ENCODE measurements at places on chromosomes 3 and 15.

- DNase-seq = no peak
Measured at GRCh38 chr3:42735019-42735418, 32.4 kb upstream of the HHATL start.

- DNase-seq = no peak
Measured at GRCh38 chr15:68304589-68305337, 27.2 kb downstream of the FEM1B start.

- DNase-seq = no peak
Measured at GRCh38 chr3:159928666-159929065, 60.0 kb upstream of the IL12A start.

DNA sequence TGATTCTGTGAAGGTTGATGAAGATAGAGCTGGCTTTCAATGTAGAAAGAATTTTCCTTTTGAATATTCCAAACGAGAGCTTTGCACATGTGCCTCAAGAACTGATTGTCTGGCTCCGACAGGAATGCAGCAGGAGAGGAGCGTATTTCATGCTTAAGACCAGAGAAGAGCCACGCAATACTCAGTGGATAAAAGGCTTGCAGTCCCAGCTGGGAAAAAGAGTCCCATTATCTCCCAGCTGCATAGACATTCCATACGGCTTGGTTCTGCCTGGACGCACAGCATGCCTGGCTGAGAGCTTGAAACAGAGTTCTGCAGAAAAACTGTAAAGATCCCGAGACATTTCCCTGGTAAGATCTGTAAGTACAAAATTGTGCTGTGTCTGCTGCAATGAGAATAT, at the start of gene CNTN6:
TSS of gene CNTN6 (plus strand) at position 254 of the 400 bp plus-strand sequence. CDS start 54,985 bp downstream, outside the sequence.
- DNase-seq = no peak

DNA sequence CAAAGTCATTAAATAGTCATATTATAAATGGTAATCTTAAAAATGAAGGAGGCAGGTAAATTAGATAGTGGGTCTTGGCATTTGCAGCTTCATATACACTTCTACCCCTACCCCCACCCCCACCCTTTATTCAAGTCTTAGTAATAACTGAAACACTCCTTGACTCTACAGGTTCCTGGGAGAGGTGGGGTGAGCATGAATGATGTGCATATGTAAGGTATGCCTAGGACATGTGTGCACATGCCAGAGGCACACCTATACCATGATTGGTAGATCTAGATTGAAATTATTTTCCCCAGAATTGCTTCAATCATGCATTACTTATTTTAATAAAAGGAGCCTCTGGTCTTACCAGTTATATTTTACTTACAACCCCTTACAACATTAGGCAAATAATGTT, 40.1 kb upstream of the PDCD6IP start:
- no peak for DNase-seq

GRCh38 chr3:141422961-141423582, 54.8 kb downstream of the ZBTB38 start:
- DNase-seq = no peak

DNA sequence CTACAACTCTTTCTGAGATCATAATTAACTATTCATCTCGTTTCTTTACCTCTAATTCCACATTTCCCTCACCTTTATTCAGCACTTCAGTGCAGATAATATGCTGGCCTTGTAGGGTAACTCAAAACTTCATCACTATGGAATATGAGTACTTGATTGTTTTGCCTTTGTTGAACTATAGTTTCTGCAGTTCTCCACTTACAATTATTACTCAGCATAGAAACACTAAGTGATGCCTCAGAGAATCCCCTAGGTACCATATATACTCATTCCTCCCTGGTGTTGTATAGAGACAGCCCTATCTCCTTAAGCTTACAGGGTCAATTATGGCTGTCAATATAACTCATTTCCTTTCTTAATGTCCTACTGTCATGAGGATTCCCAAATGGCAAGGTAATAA, 380.6 kb upstream of the RBMS3 start:
- no peak for DNase-seq

DNA sequence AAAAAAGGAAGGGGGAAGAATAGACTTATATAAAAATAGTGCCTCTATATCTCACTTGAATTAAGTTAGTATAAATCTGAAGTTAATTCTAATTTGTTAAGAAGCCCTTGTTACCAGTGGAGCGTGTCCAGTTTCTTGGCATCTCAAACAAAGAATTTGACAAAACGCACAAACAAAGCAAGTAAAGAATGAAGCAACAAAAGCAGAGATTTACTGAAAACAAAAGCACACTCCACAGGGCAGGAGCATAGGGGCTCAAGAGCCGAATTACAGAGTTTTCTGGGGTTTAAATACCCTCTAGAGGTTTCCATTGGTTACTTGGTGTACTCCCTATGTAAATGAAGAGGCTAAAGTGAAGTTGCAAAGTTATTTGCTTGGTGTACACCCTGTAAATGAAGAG, 34.0 kb upstream of the GK5 start:
- no peak for DNase-seq

DNA sequence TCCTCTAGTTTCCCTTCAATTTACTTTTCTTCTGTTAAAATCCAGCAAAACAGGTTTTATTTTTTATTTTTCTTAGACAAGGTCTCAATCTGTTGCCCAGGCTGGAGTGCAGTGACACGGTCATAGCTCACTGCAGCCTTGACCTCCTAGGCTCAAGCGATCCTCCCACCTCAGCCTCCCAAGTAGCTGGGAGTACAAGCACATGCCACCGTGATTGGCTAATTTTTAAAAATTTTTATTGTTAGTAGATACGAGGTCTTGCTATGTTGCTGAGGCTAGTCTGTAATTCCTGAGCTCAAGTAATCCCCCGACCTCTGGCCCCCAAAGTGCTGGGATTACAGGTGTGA, 41.6 kb downstream of the ILDR1 start:
- no peak for DNase-seq

DNA sequence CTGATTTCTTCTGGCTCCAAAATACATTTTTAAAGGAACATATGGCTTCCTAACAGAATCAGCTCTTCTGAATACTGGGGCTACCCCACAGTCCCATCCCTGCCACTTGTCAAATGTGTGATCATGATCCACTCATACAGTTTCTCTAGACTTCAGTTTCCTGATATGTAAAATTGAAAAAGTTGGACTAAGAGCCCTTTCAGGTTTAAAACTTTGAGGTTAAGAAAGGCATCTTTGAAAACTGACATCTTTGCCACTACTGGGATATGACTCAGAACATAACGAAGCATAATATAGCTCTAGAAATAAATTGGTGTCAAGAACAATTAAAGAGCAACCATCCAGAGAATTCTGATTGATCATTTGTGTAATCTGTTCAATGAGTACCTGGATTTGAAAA, 248.3 kb downstream of the IL5RA start:
- DNase-seq = no peak
